ENCODE measurements at places on chromosomes 12 and 14. TPM values are rescaled to one million over a fixed set of nuclear protein-coding genes. Genes with fewer than 3 reads are reported as not detected.

DNA sequence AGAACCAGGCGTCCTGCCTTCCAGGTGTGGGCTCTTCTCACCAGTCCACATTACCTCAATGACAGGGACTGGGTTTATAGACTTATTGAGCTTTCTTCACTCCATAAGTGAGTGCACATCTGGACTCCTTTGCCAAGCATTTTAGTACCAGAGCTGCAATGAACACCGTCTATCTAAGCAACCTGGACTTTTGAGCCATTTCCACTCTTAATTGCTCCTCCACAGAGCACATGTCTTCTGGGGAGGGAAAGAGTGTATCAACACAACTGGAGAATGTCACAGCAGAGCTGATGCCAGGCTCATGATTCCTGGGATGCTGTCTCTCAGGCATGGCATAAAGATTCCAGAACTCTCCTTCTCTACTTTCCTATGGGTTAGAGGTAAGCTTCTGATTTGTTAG lies 43.0 kb upstream of the BDKRB2 start:
- no peak for DNase-seq

The MLXIP gene
- 65.3 TPM for total RNA-seq

- DNase-seq: no peak
Observed at GRCh38 chr12:111842556-111843396, 748 bp downstream of the MAPKAPK5 start.

The NINJ2 gene
- total RNA-seq: 0.69 TPM

The TOMM20L gene
- total RNA-seq: 0.47 TPM

Data from mesothelial cell of epicardium (in vitro differentiated cells).